ENCODE measurements at places on chromosomes 3 and 15.

DNA sequence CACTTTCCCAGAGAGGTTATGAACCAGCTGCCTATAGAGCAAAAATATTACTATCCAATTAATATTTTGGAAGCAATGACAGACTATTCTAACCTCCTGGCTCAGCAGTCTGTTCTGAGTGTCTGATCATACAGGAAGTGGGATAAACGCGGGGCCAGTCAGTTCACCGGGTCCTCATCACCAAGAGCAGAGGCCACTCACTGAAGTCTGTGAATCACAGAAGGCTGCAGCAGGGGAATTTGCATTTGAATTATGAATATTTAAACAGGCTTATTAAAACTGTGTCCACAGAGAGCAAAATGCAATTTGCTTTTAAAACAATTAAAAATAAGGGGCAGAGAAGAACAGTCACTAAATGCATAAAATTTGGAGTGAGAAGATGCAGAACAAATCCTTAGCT, 305.2 kb downstream of the MCTP2 start:
- DNase-seq: no peak
- no peak overlapping the region for H3K27ac ChIP-seq
- H3K36me3 ChIP-seq: no peaks in the 10 kb centered on the region
- H3K4me3 ChIP-seq: no peak overlapping the region

GRCh38 chr3:121661376-121661775, 673 bp upstream of the HCLS1 start:
- H3K36me3 ChIP-seq: peaks cover 50% of the 10 kb centered on the region
- no peaks in the 10 kb centered on the region for H3K27me3 ChIP-seq
- no peak overlapping the region for H3K4me3 ChIP-seq
- no peak overlapping the region for H3K27ac ChIP-seq
- no peaks in the 10 kb centered on the region for H3K4me1 ChIP-seq
- no peak for DNase-seq

DNA sequence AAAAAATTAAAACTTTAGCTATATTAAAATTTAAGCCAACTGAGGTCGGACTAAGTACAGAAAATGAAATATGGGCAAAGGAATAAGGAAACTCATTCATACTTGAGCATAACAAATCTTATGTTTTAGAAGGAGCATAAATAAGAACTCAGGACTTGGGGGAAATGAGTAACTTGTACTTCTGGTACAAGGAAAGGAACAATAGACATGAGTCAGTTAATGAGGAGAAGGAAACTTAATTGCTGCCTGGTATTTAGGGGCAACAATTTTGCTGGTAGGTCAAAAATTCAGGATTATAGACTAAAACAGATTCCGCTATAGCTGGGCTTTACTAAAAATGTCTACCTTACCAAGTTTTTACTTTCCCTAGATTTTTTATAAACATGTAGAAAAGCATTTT, 113.1 kb downstream of the MYO5A start:
- no peak overlapping the region for H3K4me3 ChIP-seq
- H3K36me3 ChIP-seq: peaks cover 3% of the 10 kb centered on the region
- H3K27me3 ChIP-seq: no peaks in the 10 kb centered on the region
- H3K4me1 ChIP-seq: peaks cover 2% of the 10 kb centered on the region

DNA sequence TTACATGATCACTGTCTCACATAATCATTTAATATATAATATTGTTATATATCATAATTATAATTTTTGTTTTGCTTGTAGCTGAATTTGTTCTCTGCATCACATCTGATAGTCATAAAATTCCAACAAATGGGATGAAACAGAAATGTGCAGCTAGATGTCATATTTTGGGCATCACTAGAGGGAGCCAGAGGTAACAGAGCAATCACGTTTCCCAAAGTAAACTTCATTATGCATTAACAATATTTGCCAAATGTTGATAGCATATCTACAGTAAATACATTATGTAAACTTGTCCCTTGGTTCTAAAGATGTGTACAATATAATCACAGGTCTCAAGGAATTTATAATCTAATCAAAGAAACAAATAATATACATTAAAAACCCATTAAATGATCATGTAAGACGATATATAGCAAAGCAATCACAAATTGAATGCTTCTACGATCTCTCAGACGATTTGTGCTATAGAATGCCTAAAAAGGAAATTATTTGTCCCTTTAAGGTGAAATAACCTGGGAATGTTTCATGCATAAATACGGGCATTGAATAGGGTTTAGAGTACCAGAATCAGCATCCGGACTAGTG, 234.2 kb upstream of the MCTP2 start:
- no peak overlapping the region for H3K27ac ChIP-seq
- H3K4me3 ChIP-seq: no peak overlapping the region
- H3K4me1 ChIP-seq: no peaks in the 10 kb centered on the region

GRCh38 chr15:29665444-29666003, 156.7 kb downstream of the TJP1 start:
- H3K4me3 ChIP-seq: no peak overlapping the region
- H3K4me1 ChIP-seq: peaks cover 8% of the 10 kb centered on the region
- no peak overlapping the region for H3K27ac ChIP-seq
- no peaks in the 10 kb centered on the region for H3K36me3 ChIP-seq

DNA sequence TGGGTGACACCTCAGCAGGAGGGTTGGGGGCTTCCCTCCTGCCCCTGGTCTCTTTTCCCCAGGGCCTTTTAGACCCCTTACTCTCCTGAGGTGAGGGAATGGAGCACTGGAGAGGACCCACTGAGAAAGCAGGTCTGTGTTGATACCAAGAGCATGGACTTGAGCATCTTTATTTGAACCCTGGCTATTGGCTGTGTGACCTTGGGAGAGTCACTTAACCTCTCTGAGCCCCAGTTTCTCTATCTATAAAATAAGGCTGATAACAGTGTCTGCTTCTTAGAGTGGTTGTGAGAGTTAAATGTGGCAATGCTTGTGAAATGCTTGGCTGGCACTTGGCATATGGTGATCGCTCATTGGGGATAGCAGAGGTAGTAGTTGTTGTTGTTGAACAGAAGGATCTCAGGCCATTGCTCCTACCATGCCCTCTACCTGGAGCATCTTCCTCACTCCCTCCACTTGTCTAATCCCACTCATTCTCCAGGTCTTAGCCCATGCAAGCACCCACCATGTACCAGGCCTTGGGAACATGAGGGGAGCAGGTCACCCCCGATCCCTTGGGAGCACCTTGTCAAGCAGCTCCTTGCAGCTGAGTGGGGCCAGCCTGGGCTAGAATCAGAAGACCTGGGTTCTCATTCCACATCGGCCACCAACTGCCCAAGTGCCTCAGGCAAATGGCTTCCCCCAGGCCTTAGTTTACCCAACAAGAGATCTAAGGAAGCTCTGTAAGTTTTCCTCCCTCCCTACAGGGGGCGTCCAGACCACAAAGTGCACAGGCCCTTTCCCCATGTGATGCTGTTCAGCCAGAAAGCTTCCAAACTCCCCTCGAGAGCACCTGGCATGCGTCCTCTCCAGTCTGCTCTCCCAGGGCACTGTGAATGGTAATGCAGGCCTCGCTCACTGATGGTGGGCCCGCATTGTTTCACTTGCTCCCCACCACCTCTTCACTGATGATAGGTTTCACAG, 96.7 kb downstream of the LSM3 start:
- H3K36me3 ChIP-seq: no peaks in the 10 kb centered on the region
- DNase-seq: no peak
- peaks cover 52% of the 10 kb centered on the region for H3K27me3 ChIP-seq
- H3K4me3 ChIP-seq: no peak overlapping the region
- no peak overlapping the region for H3K27ac ChIP-seq

DNA sequence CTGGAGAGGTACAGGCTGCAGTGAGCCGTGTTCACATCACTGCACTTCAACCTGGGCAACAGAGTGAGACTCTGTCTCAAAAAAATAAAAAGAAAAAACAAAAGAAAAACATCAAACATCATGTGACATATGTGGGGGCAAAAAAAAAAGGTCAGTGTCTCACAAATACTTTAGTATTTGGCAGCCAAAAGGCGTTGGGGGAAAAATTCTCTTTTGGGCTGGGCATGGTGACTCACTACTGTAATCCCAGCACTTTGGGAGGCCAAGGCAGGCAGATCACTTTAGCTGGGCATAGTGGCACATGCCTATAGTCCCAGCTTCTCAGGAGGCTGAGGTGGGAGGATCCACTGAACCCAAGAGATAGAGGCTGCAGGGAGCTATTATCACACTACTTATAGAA, 47.6 kb downstream of the TMCC1 start:
- no peaks in the 10 kb centered on the region for H3K4me1 ChIP-seq
- peaks cover 4% of the 10 kb centered on the region for H3K36me3 ChIP-seq
- no peak overlapping the region for H3K4me3 ChIP-seq
- no peak for DNase-seq
- H3K27me3 ChIP-seq: no peaks in the 10 kb centered on the region
- H3K27ac ChIP-seq: no peak overlapping the region

- no peak overlapping the region for H3K4me3 ChIP-seq
- no peaks in the 10 kb centered on the region for H3K36me3 ChIP-seq
- H3K27ac ChIP-seq: no peak overlapping the region
These were observed 413.7 kb downstream of the PDCD6IP start for GRCh38 chr3:34212175-34212574.

DNA sequence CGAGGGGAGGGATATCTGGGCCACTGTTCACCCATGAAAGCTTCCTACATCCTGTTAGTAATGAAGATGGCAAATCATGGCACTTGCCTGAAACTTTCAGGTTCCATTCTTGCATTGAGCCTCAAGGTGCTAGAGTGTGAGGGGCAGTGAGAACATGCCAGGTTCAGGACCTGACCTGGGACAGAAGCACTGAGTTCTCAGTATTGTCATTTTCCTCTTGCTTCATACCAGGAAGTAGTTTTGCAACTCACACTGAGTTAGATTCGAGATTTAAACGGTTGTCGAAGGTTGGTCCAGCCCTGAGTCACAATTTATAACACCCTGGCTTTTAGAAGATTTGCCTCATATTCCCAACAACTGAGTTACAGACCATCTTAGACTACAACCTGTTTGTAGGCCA, 11.8 kb upstream of the MEIS2 start:
- H3K4me1 ChIP-seq: peaks cover 10% of the 10 kb centered on the region
- no peak overlapping the region for H3K4me3 ChIP-seq
- no peak overlapping the region for H3K27ac ChIP-seq
- DNase-seq: peak; percentile 56

DNA sequence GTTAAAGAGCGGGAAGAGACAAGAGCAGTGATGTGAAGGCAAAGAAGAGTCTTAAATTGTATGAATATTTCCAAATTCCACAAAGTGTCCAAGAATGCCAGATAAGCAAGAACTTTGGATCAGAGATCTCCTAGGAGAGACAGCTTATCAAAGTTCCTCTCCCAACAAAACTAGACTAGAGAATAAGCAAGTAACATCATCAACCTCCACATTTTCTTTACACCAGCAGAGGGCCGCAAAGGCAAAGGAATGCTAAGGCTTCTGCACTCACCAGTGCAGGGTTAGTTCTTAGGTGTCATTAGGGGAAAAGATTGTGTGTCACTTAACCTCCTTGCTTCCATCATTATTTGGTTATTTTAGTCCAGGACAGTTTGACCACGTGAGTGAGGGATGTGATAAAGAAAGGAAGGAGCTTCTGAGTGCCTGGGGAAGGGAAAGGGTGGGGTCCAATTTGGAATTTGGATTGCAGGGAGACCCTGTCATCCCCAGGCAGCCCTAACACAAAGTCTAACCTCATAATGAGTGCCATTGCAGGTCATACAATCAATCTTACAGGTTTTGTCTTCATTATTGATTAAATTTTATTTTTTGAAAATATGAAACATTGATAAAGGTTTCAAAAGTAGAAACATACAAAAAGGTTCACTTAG, 7.5 kb upstream of the CMTM6 start:
- H3K4me3 ChIP-seq: no peak overlapping the region
- peak; percentile 76 for DNase-seq
- H3K36me3 ChIP-seq: no peaks in the 10 kb centered on the region
- no peaks in the 10 kb centered on the region for H3K4me1 ChIP-seq
- H3K27me3 ChIP-seq: no peaks in the 10 kb centered on the region
- no peak overlapping the region for H3K27ac ChIP-seq

GRCh38 chr15:73926219-73927002, at the start of gene LOXL1:
Gene LOXL1 (plus strand): TSS chr15:73926462. CDS start chr15:73926784, 322 bp downstream.
- DNase-seq: peak; percentile 92
- peaks cover 64% of the 10 kb centered on the region for H3K4me1 ChIP-seq
- peak within 1 kb of the TSS; percentile 96 for H3K27ac ChIP-seq
- H3K27me3 ChIP-seq: no peaks in the 10 kb centered on the region
- H3K36me3 ChIP-seq: peaks cover 19% of the 10 kb centered on the region

DNA sequence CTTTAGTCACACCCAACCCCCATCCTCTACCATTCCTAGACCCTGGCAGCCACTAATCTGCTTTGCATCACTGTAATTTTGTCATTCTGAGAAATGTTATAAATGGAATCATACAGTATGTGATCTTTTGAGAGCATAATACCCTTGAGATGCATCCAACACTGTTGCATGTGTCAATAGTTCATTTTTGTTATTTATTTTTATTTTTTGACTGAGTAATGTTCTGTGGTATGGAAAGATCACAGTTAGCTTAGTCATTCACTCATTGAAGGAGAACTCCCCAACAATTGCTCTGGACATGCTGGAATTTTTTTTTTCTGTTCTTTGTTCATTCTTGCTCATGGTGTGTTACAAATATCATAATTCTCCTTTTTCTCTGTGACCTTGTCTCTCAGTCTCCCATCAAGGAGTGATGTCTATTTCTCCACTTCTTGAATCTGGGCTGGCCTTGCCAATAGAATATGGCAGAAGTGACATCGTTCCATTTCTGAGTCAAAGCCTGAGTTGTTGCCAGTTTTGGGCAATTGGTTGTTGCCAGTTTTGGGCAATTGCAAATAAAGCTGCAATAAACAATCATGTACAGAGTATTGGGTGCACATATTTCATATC, 6.8 kb upstream of the ADPGK start:
- H3K4me1 ChIP-seq: peaks cover 4% of the 10 kb centered on the region
- no peak overlapping the region for H3K4me3 ChIP-seq
- no peaks in the 10 kb centered on the region for H3K36me3 ChIP-seq

- no peaks in the 10 kb centered on the region for H3K27me3 ChIP-seq
- no peaks in the 10 kb centered on the region for H3K36me3 ChIP-seq
- H3K4me1 ChIP-seq: no peaks in the 10 kb centered on the region
- peak; percentile 10 for DNase-seq
- no peak overlapping the region for H3K4me3 ChIP-seq
These were observed 236.8 kb downstream of the TUSC7 start for GRCh38 chr3:116946376-116946775.

DNA sequence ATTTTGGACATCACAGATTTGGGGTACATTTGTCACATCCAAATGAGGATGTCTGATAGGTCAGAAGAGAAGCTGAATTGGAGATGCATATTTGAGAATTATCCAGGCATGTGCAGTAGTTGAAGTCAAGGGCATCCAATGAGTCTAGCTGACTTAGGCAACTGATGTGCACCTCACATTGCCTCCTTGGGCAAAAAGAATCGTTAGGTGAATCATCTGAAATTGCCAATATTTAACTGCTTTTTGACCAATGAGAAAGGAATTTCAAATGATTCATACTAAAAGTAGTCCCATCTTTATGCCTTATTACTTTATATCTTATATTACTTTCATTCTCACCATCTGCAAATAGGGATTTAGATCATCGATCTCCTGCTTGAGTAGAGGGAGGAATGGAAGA, 117.7 kb downstream of the CD47 start:
- no peak overlapping the region for H3K4me3 ChIP-seq
- H3K27ac ChIP-seq: no peak overlapping the region
- DNase-seq: no peak
- H3K27me3 ChIP-seq: no peaks in the 10 kb centered on the region
